ENCODE measurements at places on chromosomes 4 and X.

GRCh38 chr4:1516261-1516660 lies 110.0 kb upstream of the NKX1-1 start:
- no peak for DNase-seq

- DNase-seq: no peak
These were observed 14.7 kb upstream of the KLHL8 start for GRCh38 chr4:87235020-87235671.

DNA sequence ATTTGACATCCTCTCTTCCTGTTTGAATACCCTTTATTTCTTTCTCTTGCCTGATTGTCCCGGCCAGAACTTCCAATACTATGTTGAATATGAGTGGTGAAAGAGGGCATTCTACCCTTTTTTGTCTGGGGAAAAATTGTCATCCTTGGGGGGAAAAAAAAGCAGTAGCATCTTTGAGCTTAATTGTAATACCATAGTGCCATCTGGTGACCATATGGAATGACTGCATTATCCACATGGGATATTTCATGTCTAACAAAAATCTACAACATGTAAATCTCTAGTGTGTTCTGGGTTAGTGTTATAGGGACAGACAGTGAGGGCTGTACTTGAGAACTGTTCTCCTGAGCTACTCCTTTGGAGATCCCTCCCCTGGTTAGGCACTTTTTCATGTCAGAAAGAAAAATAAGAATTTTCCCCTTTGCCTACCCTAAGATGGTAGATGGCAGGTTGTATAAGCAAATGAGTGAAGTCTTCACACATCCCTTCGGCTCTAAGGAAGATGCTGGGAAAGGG lies 26.0 kb downstream of the CAPN6 start:
- DNase-seq: no peak

GRCh38 chr4:130288576-130288975 lies 1192.6 kb downstream of the C4orf33 start:
- no peak for DNase-seq

DNA sequence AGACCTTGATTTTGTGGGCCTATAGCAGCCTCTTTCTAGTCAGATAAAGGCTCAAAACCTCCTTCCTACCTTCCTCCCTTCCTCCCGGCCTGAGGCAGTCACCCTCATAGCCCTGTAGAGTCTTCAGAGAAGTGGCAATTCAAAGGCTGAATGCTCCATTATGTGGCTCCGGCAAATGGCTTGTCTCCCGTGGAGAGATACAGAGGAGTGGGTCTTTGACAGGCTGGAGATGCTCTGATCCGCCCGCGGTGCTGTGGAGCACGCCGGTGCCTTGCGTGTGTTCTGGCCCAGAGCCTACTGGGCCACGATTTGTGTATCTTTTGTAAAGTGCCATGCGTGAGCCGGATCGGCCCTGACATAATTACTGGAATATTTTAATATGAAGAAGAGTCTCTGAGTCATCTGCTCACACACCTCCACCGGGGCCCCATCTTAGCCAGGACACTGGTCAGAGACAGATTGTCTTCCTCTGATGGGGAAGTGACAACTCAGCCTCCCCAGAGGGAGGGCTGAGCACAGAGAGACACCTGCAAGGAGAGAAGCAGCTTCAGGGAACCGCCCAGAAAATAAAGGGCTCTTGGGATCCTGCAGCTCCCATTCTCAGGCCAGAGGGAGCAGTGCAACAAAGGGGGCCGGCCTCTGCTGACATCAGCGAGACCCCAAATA lies 88.7 kb downstream of the DCTD start:
- DNase-seq: no peak

GRCh38 chr4:8117278-8117682 lies 41.3 kb downstream of the ABLIM2 start:
- no peak for DNase-seq

- no peak for DNase-seq
These were observed 70.2 kb upstream of the AFAP1 start for GRCh38 chr4:8009710-8010511.
